ENCODE measurements at places on chromosomes 3 and 15.
A peak's percentile ranks its signal among the peaks of the same experiment; 100 is the strongest.

- DNase-seq: no peak
These were observed 129.9 kb upstream of the ABI3BP start for GRCh38 chr3:101123081-101123480.

DNA sequence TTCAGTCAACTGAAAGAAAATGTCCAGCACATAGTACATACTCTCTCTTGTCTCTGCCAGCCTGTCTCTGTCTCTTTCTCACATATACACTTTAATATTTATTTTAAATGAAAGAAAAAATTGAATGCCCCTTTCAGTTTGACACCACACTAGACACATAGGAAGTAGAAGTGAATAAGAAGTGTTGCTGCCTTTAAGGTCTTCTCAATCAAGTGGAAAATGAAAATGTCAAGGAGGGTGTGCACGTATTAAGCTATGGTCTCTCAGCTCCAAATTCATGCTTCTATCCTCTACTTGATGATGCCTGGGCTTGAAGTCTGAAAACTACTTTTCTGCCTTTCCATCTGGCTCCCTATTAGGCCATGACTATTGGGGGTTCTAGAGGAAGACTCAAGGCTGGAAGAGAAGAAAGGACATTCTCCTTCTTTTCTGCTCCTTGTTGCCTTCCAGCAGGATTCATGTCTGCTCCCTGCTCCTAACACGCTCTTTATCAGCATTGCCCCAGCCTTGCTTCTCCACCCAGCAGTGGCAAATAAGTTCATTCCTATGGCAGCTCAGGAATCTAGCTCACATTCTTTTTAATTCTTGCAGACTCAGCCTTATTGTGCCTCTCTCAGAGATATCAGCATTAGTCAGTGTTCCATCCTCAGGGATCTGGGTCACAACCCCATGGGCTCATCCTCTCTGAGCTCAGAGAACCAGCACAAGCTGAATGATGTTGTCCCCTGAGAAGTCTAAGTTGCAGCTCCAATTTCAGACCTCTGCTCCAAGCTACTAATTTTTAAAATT is 609.1 kb upstream of the GRM7 start:
- no peak for DNase-seq

DNA sequence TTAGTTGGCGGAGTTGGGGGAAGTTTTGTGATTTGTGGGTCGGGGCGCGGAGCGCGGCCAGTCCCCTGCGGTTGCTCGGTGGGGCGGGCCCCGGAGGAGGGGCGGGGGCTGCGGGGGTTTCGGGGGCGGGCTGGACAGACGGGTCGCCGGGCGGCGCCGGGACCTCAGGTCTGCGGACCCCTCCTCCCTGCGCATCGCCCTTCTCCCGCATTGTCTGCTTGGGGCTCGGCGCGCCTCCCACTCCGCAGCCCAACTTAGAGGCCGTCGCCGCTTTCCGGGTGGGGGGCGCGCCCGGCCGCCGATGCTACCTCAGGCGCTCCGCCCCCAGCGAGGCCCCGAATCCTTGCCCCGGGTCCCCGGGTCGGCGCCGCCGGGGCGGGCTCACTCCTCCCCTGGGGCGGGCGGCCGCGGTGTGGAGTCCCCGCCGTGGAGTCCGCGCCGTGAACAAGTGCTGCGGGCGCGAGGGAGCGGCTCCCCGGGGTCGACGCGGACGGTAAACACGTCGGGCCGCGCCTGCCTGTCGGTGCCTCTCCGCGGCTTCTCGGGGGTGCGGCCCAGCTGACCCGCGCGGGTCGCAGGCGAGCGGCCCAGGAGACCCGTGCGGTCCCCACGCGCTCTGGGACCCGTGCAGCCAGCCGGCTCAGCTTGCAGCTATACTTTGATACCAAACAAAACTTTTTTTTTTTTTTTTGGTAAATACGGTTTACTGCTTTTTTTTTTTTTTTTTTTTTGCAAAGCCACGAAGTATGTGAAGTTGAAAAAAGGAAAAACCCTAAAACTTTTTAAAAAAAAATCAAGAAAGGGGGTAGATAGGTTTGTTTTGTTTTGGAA is 624 bp downstream of the AKAP13 start:
- DNase-seq: no peak

GRCh38 chr3:179801856-179802255 is 149.0 kb downstream of the USP13 start:
- DNase-seq: no peak

GRCh38 chr15:69298354-69298696 is 387 bp upstream of the PAQR5 start:
- no peak for DNase-seq

DNA sequence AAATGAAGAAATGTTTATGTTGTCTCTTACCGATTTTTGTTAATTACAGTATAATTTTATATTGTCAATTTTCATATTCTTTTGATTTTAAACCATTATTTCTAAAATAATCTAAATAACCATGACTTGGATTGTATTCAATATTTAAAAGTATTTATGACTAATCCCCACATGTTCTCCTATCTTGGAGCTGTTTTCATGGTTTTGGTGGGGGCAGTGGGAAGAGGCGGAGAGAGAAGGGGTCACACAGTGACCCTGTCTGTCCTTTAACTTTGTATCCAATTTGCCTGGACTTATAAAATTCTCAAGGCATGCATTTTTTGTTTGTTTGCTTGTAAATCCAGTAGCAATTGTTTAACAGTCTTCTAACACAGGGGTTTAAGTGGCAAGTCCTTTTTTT is 407.4 kb downstream of the NTRK3 start:
- no peak for DNase-seq

DNA sequence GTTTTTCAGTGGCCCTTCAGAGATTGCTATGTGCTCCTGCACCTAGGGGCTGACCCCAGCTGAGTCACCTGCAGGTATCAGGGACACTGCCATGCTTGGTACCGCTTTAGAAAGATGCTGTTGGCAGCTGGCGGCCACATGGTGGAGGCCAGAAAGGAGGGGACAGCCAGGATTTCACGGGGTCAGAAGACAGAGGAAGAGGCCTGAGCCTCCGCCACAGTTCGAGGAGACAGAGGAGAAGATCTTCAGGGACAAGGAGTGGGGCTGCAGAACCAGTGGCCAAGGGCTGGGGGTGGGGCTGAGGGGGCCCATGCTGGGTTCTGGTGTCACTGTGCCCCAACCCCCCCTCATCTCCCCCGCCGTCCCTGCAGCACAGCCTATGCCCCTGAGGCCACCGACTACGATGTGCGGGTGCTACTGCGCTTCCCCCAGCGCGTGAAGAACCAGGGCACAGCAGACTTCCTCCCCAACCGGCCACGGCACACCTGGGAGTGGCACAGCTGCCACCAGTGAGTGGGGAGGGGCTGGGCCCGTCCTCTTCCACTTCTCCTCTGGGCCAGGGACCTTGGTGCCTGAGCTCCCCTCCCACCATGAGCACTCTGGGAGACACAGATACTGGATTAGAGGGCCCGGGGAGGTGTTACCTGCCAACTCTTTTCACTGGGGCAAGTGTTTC is 19.9 kb downstream of the LOXL1 start:
- DNase-seq: no peak

GRCh38 chr3:167501941-167502340 is 28.1 kb upstream of the SERPINI2 start:
- DNase-seq: no peak

DNA sequence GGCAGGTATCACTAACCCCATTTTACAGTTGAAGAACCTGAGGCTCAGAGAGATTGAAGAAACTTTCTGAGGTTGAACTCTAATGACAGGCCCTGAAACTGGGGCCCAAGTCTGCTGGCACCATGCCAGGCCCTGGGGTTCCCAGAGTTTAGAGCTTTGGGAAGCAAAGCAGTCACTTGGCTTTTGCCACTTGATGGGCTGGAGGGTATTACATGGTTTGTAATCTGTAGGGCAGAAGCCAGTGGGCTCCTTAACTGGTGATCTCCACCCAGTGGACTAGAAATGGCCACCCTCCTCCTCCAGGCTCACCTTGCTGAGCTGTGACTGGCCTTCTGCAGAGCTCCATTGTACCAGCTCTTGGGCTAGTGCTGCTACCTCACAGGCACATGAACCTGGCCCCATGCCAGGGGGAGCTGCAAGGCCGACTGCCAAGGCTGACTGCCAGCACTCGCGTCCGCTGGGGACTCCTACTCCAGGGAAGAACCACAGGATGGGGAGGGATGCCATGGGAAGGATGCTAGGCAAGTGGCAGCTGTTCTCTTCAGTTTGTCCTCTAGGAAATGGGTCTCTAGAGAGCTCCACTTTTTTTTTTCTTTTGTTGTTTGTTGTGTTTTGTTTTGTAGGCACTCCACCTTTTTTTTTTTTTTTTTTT is 104.8 kb downstream of the ETFA start:
- DNase-seq: no peak

DNA sequence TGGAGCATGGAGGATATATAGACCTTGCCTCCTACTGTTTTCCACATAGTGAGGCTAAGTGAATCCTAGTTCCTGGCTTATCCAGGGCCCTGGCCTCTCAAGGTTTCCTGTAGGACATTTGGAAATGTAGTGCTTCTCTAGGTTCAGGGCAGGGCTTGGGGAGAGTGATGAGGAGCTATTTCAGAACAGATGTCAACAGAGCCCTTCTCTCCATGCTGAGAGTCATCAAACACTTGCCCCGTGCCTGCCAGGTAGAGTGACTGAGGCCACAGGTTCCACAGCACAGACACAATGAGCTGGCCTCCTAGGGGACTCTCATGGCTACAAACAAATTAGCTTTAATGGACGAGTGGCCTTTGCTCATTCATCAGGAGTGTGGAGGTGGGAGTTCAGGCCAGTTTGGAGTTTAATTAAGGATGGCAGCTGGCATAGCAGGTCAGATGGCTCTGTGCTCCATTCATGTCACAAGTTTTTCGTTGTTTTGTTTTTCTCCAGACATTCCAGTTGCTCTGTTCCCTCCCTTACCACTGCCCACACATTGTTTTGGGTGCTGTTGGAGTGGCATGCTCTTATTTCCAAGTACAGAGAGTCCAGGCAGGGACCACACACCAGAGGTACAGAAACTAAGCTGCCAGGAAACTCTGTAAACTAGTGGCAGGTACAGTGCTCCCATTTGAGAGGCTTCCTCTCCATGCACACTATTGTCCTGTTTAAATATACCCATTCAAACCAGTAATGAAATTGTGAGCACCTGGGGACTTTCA is 189.8 kb downstream of the RYR3 start:
- no peak for DNase-seq

DNA sequence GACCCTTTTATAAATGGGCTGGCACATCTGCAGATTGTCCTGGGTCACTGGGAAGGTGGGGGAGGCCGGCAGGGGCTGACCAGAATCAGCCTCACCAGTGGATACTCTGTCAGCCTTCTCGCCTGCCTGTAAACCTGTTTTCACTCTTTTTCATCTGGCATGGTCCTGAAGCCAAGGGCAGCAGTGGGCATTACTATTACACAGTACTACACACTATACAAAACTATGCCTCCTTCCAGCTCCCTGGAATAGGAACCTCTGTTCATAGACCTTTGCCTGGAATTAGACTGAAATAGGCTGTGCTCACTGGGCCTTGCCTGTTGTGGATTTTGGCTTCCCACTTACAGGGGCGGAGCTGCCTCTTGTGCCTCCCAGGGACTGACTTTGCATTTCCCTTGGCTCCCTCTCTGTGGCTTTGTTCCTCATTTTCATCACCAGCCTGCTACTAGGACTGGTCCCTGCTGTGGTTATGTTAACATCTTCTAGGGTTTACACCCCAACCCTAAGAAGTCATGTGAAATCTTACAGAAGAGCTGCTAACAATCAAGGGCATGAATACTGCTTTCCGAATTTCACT is 120.7 kb downstream of the FNDC3B start:
- no peak for DNase-seq

DNA sequence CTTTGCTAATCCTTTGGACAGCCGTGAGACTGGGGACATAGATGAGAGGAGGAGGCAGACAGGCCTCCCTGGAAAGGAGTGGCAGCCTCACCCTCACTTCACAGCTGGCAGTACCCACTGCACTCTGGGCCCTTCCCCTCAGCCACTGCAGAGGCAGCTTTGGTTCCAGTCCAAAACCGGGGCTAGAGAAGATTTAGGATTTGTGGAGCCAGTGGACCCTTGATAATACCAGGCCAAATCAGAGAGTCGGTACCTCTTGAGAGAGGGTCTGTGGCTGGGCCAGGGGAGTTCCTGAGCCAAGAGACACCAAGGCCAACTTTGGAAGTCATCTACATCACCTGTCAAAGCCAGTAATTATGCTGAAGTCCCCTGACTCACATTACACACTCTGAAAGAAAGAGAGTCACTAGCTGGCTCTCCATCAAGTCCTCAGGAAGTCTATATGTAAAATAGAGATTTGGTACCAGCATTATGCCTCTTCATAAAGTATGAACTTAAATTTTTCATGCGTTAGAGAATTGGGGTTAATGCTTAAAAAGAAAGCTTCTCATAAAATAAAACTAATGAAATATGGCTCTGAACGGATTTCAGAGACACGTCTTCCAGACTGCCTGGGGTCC is 244.1 kb upstream of the SEMA6D start:
- DNase-seq: no peak

GRCh38 chr15:76393614-76394013 is 57.0 kb downstream of the ISL2 start:
- DNase-seq: no peak

GRCh38 chr3:49465270-49466034 is 4.6 kb upstream of the DAG1 start:
- peak; percentile 51 for DNase-seq

GRCh38 chr15:71149646-71150557 is 34.6 kb downstream of the THSD4 start:
- DNase-seq: no peak

DNA sequence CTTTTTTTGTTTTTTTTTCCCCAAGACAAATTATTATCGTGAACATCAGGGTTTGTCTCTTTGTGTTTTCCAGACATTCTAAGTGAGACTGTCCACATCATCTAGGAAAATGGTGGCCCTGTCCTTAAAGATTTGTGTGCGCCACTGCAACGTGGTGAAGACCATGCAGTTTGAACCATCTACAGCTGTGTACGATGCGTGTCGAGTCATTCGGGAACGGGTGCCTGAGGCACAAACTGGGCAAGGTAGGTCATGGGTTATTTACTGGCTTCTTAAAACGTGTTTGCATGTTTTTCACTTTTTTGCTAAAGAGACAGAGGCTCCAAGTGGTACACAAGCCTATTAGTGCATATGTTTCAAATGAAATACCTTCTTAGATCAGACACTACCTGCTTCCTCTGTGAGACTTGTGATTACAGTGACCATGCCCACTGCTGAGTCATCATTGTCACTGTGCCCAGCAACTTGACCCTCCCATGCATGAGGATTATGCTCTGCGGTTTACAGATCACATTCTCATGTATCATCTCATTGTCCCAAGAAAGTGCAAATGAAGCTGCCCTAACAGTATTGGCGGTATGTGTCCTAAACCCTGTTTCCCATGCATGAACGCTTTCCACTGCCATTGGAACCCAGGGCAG is 395.2 kb upstream of the TPM1 start:
- DNase-seq: peak; percentile 85

DNA sequence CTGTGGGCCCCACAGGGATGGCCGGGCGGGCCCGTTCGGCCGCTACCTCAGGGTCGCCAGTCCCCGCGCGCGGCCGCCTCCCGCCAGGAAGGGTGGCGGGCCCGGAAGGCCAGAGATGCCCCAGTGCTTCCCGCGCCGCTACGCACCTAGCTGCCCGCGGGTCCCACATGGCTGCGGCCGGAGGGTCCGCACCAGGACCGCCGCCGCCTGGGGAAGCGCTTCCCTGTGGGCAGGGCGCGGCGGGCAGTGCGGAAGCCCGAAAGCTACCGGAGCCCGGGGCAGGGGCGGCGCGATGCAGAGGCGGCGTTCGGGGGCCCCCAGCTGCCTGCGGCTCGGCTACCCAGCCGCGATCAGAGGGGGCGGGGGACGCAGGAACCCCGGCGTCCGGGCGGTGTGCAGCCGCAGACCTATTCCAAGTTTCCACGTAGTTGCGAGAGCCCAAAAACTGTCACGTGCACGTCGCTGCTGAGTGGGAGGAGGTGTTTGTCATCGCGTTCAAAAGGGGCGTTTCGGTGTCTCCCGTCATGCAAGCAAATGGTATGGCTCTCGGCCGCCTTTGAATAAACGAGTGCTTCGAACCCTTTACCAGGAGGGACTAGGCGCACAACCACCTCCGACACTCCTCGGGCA is at the start of gene TRANK1:
Gene TRANK1 (minus strand): TSS at position 414 of the 630 bp plus-strand sequence. CDS start 245 bp downstream, at position 169.
- DNase-seq: no peak
